ENCODE measurements at places on chromosomes 5 and 9.

GRCh38 chr9:97502984-97503861 is 1.8 kb downstream of the TMOD1 start:
- no peak for DNase-seq

GRCh38 chr5:9919306-9920030 is 289.3 kb upstream of the TAS2R1 start:
- DNase-seq: no peak

GRCh38 chr5:35538198-35538931 is 79.3 kb upstream of the SPEF2 start:
- no peak for DNase-seq

DNA sequence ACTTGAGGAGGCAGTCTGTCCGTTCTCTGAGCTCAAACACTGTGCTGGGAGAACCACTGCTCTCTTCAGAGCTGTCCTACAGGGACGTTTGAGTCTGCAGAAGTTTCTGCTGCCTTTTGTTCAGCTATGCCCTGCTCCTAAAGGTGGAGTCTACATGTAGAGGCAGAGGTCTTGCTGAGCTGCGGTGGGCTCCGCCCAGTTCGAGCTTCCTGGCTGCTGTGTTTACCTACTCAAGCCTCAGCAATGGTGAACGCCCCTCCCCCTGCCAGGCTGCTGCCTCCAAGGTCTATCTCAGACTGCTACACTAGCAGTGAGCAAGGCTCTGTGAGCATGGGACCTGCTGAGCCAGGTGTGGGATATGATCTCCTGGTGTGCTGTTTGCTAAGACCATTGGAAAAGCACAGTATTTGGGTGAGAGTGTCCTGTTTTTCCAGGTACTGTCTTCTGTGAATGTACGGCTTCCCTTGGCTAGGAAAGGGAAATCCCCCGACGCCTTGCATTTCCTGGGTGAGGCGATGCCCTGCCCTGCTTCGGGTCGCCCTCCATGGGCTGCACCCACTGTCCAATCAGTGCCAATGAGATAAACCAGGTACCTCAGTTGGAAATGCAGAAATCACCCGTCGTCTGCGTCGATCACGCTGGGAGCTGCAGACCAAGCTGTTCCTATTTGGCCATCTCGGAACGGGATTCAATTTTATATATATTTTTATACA is 58.5 kb downstream of the CNTRL start:
- DNase-seq: no peak

DNA sequence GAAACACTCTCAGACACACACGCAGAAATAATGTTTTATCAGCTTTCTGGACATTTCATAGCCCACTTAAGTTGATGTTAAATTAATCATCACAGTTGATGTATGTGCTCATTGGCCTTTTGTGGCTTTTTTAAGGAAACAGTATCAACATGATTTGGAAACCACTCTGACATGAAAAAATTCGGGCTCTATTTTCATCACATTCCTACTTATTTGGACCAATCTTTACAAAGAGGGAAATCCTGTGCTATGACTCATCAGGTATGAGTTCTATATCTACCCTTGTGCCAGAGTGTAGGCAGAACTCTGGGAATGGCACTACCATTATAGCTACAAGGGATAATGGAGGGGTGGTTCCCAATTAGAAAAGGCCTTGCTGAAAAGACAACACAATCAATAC is 388.4 kb upstream of the PTGER4 start:
- DNase-seq: no peak

DNA sequence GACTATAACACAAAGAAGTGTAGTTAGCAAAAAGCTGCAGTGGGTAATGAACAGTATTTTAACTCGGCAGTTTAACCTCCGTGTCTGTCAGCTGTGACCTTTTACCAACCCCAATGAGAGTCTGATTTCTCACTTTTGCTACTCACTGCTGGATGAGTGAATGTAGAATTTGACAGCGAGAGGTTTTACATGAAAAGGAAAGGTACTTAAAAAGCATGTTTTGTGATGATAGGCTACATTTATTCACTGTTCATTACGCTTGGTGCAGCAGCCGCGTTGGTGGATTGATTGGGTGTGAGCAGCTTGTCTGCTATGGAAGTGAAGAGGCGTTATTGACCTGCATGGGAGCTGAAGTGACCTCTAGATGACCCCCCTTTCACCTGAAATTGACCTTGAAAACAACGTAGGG is 867.7 kb downstream of the NR2F1-AS1 start:
- no peak for DNase-seq

GRCh38 chr5:101035425-101035824 is 132.3 kb upstream of the ST8SIA4 start:
- DNase-seq: no peak

- no peak for DNase-seq
Measured at GRCh38 chr5:55848783-55849182, 2.4 kb upstream of the IL31RA start.

- no peak for DNase-seq
Measured at GRCh38 chr9:133558191-133559126, 24.0 kb downstream of the ADAMTSL2 start.

DNA sequence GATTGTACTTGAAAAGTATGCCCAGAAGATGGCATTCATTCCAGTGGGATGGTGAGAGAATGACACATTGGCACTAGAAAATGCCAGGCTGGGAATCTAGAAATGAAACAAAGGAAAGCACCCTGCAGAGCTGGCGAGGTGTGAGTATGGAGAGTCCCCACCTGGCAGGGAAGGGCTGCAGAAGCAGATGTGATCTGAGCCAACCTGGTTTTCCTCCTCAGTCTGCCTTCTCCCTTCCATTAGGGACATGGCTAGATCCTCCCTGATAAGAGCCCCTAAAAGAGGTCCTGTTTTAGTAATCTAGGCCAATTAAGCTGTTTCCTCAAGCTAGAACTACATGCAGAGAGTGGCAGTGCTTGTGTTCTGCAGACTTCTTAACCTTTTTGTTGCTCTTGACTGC is 24.7 kb upstream of the TNFSF15 start:
- no peak for DNase-seq

DNA sequence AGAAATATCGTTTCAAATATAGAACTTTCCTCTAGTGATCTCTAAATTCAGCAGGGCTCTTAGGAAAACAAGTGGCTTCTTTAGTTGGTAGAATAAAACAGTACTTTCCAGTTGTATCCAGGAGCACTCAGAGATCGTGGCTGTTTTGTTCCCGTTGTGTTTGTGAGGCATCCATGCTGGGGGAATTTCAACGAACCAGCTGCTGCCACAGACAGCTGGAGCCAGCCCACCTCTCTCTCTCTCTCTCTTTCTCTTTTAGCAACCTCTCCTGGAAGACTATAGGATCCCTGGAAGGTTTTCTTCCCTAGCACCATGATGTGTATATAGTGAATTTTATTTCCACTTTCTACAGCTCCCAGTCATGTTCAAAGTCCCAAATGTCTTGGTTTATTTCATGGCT is 1116.0 kb upstream of the SEMA6A start:
- no peak for DNase-seq

- no peak for DNase-seq
Measured at GRCh38 chr9:76713381-76713780, 50.9 kb upstream of the PCA3 start.

- DNase-seq: no peak
Measured at GRCh38 chr5:89473196-89473595, 590.2 kb upstream of the MEF2C start.
